ENCODE measurements at places on chromosomes 1 and 21. TPM values are rescaled to one million over a fixed set of nuclear protein-coding genes. Genes with fewer than 3 reads are reported as not detected.

Gene LRRC3
- 2.9 TPM for total RNA-seq

Gene CRP
- total RNA-seq = not detected

Gene KIF21B
- 0.47 TPM for total RNA-seq

Gene TMEM51
- total RNA-seq = 5.5 TPM

Gene KRTCAP2
- 123 TPM for total RNA-seq

Gene CDA
- total RNA-seq = 7.6 TPM

Gene MIA3
- total RNA-seq = 61.9 TPM

Gene HSD3B2
- total RNA-seq = not detected

Gene UCK2
- 26.6 TPM for total RNA-seq

Gene CELA2A
- total RNA-seq = 1.0 TPM

Gene ATAD3C
- total RNA-seq = 0.60 TPM

Gene TTC24
- total RNA-seq = 0.19 TPM

Gene VAV3
- 3.2 TPM for total RNA-seq

Gene SH2D1B
- not detected for total RNA-seq

Gene PRELP
- total RNA-seq = 3.6 TPM

Gene CATSPERE
- total RNA-seq = 0.11 TPM

Gene TMEM240
- 4.9 TPM for total RNA-seq

Gene TCHHL1
- total RNA-seq = not detected

Gene RIIAD1
- 9.1 TPM for total RNA-seq

Gene FABP3
- total RNA-seq = 6,997 TPM

Gene LAMC1
- 133 TPM for total RNA-seq

Gene OR1C1
- not detected for total RNA-seq

Gene UBE2G2
- 71.4 TPM for total RNA-seq

Gene HS2ST1
- 14.0 TPM for total RNA-seq

Gene DPT
- 74.1 TPM for total RNA-seq

Gene RGS1
- total RNA-seq = 20.4 TPM

Gene NBPF10
- 0.28 TPM for total RNA-seq

Gene SERPINC1
- not detected for total RNA-seq

Gene TNFRSF25
- 5.6 TPM for total RNA-seq

Gene OR2T33
- not detected for total RNA-seq

Gene MYOM3
- 379 TPM for total RNA-seq

Gene RSPO1
- total RNA-seq = not detected

Gene PLA2G2C
- total RNA-seq = not detected

Gene MYOG
- total RNA-seq = not detected

Gene IL19
- not detected for total RNA-seq

Gene SCNM1
- 23.8 TPM for total RNA-seq

Gene ALX3
- not detected for total RNA-seq

Gene OR2L3
- not detected for total RNA-seq

Gene SMG7
- total RNA-seq = 38.3 TPM

Gene NBPF8
- 3.1 TPM for total RNA-seq

Gene MSH4
- 0.19 TPM for total RNA-seq

Gene RAB7B
- total RNA-seq = 1.9 TPM

Gene GNAT2
- total RNA-seq = not detected

Gene RYR2
- 822 TPM for total RNA-seq

Gene SLC44A3
- total RNA-seq = 2.9 TPM

Gene OR2L2
- not detected for total RNA-seq

Gene PLPPR4
- 1.0 TPM for total RNA-seq

Gene CLDN17
- total RNA-seq = not detected

Gene SYPL2
- total RNA-seq = 18.7 TPM

Gene AKR7A3
- total RNA-seq = 0.20 TPM

Gene CCDC185
- total RNA-seq = not detected

Gene LRRC39
- 123 TPM for total RNA-seq

Gene OR6N1
- total RNA-seq = not detected

Gene CD5L
- 0.67 TPM for total RNA-seq

Gene KRTAP6-1
- not detected for total RNA-seq
